ENCODE measurements at places on chromosomes 4 and X.

DNA sequence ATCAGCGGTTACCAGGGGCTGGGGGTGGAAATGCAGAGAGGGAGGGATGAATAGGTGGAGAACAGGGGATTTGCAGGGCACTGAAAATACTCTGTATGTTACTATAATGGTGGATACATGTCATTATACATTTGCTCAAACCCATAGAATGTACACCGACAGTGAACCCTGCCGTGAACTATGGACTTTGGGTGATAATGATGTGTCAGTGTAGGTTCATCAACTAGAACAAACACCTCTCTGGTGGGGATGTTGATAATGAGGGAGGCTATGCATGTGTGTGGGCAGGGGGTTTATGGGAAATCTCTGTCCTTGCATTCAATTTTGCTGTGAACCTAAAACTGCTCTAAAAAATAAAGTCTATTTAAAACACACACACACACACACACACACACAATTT lies 11.5 kb downstream of the HPSE start:
- DNase-seq = no peak

DNA sequence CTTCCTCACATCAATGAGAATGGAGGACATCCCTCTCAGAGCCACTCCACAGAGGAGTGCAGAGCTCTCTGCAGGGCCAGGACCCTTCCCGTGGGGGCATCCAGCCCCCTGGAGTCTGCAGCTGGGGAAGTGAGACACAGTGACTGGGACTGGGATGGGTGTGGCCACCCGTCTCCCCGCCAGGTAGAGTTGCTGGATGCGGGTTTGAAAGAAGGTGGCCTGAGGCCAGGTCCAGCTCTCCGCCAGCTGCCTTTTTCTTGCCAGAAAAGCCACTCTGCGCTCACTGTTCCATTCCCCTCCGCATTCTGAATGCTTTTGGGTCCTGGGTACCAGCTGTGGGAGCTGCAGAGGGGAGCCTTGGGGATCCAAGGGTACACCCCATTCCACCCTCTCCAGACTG lies 82.6 kb downstream of the ABLIM2 start:
- DNase-seq = no peak

DNA sequence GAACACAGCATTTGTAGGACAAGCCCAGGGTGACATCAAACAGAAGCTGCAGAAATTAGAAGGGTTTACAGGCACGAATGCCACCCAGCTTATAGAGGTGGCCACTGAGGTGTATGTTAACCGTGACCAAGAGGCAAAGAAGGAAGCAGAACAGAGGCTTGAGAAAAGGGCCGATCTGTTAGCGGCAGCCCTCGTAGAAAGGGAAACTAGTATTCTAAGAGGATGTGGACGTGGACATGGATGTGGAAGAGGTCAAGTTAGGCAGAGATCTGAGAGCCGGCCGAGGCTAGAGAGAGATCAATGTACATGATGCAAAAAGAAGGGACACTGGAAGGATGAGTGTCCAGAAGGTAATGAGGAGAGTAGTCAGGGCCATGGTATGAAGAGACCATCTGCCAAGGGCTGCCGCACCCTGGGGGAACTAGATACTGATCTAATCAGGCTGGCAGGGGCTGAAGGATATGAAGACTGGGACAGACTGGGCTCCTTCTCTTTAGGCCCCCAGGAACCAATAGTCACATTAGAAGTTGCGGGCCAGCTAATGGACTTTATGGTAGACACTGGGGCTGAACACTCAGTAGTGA lies 27.5 kb downstream of the LIAS start:
- DNase-seq = no peak

- no peak for DNase-seq
Measured at GRCh38 chr4:177582992-177583391, 140.8 kb upstream of the AGA start.

DNA sequence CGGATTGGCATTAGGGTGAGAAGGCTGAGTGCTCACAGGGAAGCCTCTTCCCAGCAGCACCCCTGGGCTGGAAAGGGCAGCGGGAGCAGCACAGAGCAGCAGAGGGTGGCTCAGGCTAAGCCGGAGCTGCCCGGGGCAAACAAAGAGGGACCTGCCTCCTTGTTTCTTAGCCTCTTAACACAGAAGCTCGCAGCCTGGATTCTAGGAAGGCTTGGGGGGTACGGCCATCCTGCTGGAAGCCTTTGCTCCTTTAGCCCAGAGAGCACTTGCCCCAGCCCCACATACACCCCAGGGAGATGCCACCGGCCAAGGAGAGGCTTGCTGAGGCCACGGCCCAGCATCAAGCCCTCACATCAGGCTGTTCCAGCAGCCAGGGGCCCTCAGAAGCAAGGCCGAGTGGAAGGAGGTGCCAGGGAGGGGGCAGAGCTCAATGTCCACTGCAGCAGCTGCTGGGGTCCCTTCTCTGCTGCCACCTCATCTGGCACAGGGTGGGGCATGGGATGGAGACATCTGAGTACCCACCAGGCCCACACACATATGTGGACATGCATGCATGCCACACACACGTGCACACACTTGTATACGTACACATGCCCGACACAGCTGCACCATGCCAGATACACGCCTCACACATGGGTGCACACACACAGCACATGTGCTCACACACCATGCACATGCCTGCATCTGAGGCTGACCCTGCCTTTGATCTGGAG lies 20.3 kb upstream of the SPON2 start:
- no peak for DNase-seq

- no peak for DNase-seq
Measured at GRCh38 chr4:149120331-149121022, 678.3 kb upstream of the NR3C2 start.

DNA sequence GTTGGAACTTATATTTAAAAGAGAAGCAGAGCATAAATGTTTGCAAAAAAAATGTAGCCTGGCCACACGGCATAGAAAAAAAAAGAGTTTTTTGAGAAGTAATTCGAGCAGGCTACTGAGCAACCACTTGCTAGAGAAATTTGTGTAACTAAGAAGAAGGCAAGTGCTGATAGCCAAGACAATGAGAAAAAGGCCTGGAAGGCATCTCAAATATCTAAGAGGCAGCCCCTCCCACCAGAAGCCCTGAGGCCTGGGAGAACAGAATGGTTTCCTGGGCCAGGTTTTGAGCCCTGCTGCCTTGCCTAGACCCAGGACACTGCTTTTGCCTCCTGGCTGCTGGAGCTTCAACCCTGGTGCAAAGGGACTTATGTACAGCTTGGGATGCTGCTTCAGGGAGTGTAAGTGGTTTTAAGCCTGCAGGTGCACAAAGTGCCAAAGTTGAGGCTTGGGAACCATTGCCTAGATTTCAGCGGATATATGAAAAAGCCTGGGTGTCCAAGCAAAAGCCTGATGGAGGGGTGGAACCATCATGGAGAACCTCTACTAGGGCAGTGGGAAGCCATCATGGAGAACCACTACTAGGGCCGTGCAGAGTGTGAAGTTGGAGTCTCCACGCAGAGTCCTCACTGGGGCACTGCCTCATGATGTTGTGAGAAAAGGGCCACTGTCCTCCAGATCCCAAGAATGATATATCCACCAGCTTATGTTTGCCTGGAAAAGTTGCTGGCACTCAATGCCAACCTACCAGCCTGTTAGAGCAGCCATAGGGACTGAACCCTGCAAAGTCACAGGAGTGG lies 9.7 kb downstream of the TECRL start:
- DNase-seq = no peak

DNA sequence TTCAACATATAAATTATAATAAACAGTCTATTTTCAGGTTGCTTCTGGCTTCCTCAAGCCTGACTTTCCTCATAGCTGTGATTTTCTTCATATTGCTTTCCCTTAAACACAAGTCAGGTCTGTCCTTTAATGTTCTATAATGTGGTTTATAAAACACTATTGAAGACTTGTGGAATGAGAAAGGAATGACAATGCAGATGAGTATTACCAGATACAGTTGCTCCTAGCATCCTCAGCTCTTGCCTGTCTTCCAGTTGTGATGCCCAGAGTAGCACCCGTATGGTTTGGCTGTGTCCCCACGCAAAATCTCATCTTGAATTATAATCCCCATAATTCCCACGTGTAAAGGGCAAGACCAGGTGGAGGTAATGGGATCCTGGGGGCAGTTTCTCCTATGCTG lies 265.7 kb upstream of the BOD1L1 start:
- no peak for DNase-seq

GRCh38 chr4:70943114-70943513 lies 40.9 kb downstream of the MOB1B start:
- no peak for DNase-seq

- no peak for DNase-seq
Measured at GRCh38 chr4:155943605-155944291, 9.9 kb downstream of the CTSO start.

DNA sequence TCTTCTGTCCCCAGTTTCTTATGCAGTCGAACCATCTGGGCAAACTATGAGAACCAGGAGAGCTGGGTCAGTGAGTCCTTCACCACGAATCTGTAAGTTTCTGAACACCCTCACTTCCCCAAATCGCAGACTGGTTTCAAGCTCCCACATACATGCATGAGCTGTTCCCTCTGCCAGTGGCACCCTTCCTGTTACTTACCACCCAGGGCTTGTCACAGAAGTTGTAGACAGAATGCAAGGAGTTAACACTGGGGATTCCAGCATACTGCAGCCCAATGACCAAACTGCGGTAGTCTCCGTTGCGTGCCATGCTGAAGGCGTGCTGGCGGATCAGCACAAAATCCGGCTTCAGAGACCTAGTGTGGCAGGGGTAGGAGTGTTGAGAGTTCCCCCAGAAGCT lies 14.6 kb downstream of the SYN1 start:
- no peak for DNase-seq

DNA sequence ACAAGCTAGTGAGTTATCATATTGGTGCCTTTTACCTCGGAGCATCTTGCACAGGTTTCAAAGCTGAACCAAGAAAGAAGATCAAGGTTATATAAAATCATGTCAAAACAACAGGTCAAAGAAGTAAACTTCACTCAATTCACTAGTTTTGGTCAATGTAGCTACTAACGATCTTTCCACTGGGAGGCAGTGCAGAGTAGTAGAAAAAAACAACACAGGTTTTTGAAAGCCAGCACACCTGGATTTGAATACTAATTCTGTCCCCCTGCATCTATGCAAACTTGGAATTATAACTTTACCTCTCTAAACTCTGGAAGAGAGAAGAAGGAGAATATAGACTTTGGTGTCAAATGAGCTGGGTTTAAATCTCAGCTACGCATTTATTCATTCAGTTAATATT lies 266.1 kb downstream of the GRIA3 start:
- DNase-seq = no peak

- no peak for DNase-seq
Measured at GRCh38 chrX:16014171-16014570, 109.2 kb upstream of the GRPR start.

- no peak for DNase-seq
Measured at GRCh38 chrX:110435196-110435595, 76.5 kb downstream of the RTL9 start.

GRCh38 chrX:29555465-29556091 lies 659.8 kb upstream of the MAGEB2 start:
- no peak for DNase-seq

GRCh38 chr4:184041156-184041555 lies 136.0 kb downstream of the STOX2 start:
- DNase-seq = no peak

DNA sequence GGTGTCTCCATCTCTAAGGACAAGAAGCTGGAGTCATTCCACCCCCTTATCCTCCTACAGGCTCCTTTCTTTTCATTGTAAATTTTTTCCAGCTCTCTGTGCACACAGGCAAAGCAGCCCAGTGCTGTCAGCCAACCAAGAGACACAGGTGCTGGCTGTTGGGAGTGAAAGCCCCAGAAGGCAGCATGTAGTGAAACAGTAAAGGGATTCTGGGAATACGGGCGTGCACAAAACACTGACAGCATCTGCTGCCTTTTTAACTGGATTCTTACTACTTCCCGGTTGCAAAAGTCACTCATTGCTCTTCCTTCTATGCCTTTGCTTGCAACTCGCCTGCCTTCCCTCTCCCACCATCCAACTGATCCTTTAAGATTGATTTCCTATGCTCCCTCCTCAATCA lies 208.6 kb upstream of the PRPS2 start:
- no peak for DNase-seq

GRCh38 chr4:8591114-8591513 lies 1.5 kb upstream of the CPZ start:
- DNase-seq = no peak

DNA sequence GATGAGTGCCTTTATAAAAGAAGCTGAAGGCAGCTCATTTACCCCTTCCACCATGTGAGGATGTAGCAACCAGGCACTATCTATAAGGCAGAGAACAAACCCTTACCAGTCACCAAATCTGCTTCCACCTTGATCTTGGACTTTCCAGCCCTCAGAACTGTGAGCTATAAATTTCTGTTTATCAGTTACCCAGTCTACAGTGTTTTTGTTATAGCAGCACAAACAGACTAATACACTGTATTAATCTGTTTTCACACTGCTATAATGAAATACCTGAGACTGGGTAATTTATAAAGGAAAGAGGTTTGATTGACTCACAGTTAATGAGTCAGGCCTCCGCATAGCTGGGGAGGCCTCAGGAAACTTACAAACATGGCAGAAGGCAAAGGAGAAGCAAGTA lies 91.2 kb downstream of the SOWAHB start:
- DNase-seq = no peak

DNA sequence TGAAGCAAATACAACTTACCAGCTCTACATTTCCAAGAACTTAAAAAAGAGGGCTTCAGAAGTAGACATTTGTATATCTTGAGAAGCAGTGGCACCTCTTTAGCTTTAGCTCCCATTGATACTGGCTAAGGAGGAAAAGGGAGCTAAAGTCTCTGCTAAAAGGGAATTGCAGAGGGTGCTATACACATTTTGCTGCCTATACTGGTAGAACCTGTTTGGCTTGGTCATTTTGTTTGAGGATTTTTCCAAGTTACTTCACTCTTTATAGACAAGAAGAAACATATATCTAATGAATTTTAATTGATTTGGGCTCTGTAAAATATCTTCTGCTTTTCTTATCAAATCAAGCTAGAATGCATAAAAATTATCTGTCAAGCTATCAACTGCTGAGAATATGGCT lies 11.8 kb downstream of the PAPSS1 start:
- no peak for DNase-seq
